ENCODE measurements at places on chromosomes 2 and 18. TPM values are rescaled to one million over a fixed set of nuclear protein-coding genes. Genes with fewer than 3 reads are reported as not detected.

DNA sequence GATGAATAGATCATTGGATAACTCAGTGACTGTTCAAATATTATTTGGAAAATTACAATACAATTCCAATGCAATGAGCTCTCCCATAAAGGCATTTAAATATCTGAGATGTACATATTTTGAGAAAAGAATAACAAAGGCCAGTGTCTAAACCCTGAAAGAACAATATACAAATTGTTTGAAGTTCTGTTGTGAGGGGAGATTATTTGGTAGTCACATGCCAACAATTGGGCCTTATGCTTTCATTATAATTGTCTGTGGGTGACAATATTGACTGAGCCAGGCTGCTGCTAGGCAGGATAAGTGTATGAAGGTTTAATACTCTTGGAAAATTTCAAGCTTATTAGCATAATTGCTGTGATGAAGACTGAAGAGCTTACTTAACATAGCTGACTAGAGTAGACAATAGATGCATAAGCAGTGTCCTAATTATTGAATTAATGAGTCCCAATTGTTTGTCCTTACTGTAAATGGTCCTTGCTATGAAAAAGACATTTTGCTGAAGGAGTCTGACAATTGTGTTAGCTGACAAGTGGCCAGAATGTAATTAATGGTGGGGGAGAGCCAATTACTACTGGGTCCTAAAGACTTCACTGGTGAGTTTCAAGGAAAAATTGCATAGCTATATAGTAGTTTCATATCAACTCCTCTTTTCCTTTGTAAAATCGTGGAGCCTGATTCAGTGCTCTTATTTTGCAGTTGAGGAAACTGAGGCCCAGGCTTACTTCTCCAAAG is 5.0 kb upstream of the SMAD2 start:
- DNase-seq = no peak

DNA sequence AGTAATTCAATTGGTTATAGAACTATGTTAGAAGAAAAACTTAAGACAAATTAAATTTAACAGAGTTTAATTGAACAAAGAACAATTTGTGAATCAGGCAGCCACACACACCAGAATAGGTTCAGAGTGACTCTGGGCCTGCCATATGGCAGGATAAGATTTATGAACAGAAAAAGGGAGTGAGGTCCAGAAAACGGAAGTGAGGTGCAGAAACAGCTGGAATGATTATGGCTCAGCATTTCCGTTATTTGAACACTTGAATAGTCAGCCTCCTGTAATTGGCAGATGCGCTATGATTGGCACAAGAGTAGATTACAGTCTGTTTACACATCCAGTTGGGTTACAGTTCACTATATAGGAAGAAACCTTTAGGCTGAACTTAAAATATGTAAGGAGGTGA is 99.0 kb downstream of the MBD2 start:
- no peak for DNase-seq

DNA sequence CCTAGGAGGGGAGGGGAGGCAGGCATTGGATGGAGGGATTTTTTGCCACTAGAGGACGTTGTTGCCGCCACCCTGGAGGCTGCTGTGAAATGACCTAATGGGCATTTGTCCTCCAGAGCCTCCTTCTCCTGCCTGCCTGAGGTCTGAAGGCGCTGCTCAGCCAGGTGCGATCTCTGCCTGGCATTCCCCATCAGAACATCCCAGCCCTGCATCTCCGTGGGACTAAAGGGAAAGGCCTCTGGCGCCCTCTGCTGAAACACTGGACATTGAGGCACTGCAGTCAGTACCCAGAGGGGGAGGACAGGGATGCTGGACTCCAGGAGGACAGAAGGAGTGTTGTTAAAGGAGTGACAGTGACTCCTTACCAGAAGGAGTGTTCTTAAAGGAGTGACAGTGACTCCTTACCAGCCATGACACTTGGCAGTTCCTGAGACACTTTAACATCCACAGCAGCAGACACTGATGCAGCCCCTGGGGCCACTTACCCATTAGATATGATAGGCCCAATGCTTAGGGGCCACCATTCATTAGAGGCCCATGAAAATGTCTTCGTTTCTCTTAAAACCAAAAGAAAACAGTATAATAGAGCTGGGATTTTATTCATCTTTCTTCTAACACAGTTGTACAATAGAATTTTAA is 17.0 kb downstream of the THNSL2 start:
- peak; percentile 56 for DNase-seq

DNA sequence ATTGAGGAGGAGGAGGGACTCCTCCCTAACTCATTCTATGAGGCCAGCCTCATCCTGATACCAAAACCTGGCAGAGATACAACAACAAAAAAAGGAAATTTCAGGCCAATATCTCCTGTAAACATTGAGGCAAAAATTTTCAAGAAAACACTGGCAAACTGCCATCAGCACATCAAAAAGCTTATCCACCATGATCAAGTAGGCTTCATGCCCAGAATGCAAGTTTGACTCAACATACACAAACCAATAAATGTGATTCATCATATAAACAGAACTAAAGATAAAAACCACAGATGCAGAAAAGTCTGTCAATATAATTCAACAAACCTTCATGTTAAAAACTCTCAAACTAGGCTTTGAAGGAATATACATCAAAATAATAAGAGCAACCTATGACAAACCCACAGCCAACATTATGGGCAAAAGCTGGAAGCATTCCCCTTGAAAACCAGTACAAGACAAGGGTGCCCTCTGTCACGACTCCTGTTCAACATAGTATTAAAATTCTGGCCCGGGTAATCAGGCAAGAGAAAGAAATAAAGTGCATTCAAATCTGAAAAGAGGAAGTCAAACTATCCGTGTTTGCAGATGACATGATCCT is 1014.3 kb downstream of the CBLN2 start:
- DNase-seq = no peak

DNA sequence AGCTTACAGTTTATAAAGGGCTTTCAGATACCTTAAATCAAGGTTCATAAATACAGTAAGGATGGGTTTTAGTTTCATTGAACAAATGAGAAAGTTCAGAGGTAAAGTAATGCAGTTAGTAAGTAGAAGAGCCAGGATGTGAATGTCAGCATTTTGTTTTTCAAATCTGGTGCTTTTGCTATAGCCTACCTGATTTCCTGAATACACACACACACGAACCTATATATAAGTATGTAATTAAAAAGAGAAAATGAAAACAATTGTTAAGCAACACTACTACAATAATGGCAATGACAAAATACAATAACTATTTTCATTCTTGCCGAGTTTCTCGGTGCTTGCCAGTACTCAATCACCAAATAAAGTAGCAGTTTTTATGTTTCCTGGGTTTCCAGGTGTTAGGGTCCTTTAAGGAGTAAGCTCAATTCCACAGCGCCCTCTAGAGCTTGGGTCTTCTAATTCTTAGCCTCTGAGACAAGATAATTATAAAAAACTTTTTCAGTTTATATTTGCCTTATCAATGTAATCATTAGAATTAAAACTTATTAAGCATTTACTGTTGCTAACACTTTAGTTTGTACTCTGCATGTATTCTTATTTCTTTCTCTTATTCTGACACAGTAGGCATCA is 512.9 kb upstream of the ACVR2A start:
- DNase-seq = no peak

The NTSR2 gene
- 0.24 TPM for total RNA-seq

The SERPINB2 gene
- total RNA-seq = 0.37 TPM

The EGR4 gene
- not detected for total RNA-seq

The NGEF gene
- total RNA-seq = 1.6 TPM

The FZD7 gene
- total RNA-seq = 18.9 TPM

The ZNF385B gene
- 14.3 TPM for total RNA-seq

The CFAP65 gene
- total RNA-seq = not detected

Measured in left cardiac atrium (tissue), 4 donors.